ENCODE measurements at places on chromosomes 2 and 18.

GRCh38 chr2:232871418-232871834 is 1.4 kb downstream of the SNORC start:
- DNase-seq = no peak

GRCh38 chr2:150601280-150602038 is 114.0 kb upstream of the RND3 start:
- no peak for DNase-seq

DNA sequence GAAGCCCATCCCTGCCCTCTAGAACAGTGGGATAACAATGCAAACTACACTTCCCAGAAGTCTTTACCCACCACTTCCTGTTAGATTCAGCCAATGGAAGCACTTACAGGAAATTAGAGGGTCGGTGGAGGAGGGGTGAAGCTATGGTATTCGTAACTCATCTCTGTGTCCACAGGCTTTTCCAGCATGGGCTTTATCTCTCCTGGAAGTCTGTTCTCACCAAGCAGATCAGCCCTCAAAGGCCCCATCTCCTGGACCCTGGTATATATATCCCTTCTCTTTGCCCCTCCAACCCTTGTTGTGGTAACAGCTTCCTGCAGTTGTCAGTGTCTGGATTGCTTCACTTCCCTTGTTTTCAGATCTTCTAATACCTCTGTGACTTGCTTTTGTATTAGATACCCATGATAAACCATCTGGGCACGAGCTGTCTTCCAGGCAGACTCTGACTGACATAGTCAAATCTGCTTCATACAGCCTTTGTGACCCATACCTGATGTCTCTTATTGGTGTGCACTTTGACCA is 475.0 kb upstream of the POU3F3 start:
- DNase-seq = peak; percentile 29

GRCh38 chr18:61653823-61654551 is 238.8 kb downstream of the RNF152 start:
- no peak for DNase-seq

Measured in substantia nigra (tissue), 51 donors.